Transverse colon (tissue), 4 donors: ENCODE measurements at places on chromosomes 6 and 20.
A peak's percentile ranks its signal among the peaks of the same experiment; 100 is the strongest.

- H3K27me3 ChIP-seq = no peaks in the 10 kb centered on the region
- peak overlapping the region; percentile 78 for H3K27ac ChIP-seq
- peak; percentile 51 for DNase-seq
- H3K36me3 ChIP-seq = no peaks in the 10 kb centered on the region
Measured at GRCh38 chr6:151290877-151291721, 51.3 kb downstream of the AKAP12 start.

DNA sequence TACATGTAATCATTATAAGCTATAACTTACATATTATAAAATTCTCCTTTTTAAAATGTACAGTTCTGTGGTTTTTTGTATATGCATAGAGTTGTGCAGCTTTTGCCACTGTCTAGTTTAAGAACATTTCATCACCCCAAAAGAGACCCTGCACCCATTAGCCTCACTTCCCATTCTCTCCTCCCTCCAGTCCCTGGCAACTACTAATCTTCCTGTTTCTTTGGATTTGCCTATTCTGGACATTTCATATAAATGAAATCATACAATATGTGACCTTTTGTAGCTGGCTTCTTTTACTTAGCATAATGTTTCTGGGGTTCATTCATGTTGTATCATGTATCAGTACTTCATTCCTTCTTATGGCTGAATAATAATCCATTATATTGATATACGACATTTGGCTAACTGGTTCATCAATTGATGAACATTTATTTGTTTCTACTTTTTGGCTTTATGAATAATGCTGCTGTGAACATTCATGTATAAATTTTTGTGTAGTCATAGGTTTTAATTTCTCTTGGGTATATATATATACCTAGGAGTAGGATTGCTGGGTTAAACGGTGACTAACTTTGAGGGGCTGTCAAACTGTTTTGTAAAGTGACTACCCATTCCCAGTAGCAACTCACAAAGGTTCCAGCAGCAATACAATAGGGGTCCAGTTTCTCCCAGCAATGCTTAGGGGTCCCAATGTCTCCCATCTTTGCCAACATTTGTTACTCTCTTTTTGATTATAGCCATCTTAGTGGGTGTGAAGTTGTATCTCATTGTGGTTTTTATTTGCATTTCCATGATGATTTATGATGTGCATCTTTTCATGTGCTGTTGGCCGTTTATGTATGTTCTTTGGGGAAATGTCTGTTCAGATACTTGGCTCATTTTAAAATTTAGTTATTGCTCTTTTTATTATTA, 10.7 kb downstream of the PTPRA start:
- peaks cover 8% of the 10 kb centered on the region for H3K4me1 ChIP-seq
- DNase-seq = no peak
- H3K27ac ChIP-seq = no peak overlapping the region
- no peaks in the 10 kb centered on the region for H3K36me3 ChIP-seq
- no peak overlapping the region for H3K4me3 ChIP-seq
- H3K27me3 ChIP-seq = no peaks in the 10 kb centered on the region

- no peaks in the 10 kb centered on the region for H3K4me1 ChIP-seq
- no peak overlapping the region for H3K4me3 ChIP-seq
- no peak for DNase-seq
Measured at GRCh38 chr6:111949546-111949945, 76.3 kb upstream of the FYN start.

GRCh38 chr6:106442395-106442794, 81.9 kb downstream of the CRYBG1 start:
- H3K27me3 ChIP-seq = peaks cover 9% of the 10 kb centered on the region
- no peaks in the 10 kb centered on the region for H3K4me1 ChIP-seq
- H3K36me3 ChIP-seq = no peaks in the 10 kb centered on the region
- H3K4me3 ChIP-seq = no peak overlapping the region
- DNase-seq = no peak

DNA sequence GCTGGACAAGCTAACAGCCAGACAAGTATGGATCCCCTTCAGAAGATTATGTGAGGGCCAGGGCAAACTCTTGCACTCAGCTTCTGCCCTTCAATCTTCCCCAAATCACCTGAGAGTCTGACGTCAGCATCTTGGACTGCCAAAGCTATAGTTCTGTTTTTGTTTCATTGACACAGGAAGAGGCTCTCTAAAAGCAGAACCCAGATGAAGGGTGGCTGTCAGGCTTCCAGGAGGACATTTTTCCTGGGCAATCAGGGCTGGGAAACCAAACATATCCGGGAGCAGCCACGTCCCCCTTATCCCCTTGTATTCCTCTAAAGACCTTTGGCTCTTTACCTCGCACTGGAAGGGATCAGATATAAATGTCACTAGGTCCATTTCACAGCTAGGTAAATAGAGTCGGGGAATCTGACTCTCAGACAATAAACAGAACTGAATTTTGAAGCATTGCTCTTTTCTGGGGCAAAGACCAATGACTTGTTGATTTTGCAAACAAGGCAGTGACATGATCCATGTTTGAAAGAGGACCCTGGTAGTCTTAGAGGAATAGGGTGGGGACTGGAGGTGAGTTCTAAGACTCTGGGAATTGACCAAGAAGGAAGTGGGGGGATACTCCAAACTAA, 13.3 kb downstream of the MAFB start:
- H3K27ac ChIP-seq = no peak overlapping the region
- no peaks in the 10 kb centered on the region for H3K36me3 ChIP-seq
- H3K4me1 ChIP-seq = no peaks in the 10 kb centered on the region
- no peak for DNase-seq
- H3K4me3 ChIP-seq = no peak overlapping the region

DNA sequence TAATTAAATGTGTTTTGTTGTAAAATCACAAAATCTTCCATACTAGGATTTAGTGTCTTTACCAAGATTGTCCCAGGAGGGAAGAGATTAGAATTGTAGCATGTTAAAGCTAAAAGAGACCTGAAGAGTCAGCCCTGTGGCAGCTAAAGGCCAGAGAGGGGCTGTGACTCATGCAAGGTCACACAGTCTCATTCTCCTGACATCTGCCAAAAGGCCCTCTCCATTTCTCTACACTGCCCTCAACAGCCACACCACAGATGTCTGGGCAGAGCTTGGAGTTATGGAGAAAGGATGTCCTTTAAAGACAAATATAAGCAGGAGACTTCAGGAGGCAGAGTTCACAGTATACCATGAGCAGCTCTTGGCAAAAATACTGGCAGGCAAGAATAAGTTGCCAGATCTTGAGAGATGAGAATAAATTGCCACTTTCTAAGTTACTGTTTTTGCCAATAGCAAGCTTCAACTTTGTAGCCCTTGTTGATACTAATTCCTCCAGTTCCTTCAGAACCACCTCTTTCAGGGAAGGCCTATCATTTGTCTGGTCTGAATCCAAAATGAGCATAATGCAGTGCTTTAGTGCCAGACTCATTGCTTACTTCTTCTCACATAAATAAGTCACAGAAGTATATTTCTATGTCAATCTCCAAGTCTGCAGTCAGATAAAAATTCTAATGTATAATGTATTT, 41.7 kb downstream of the AKIRIN2 start:
- H3K4me3 ChIP-seq = no peak overlapping the region
- no peaks in the 10 kb centered on the region for H3K4me1 ChIP-seq
- H3K27ac ChIP-seq = no peak overlapping the region
- no peak for DNase-seq
- H3K36me3 ChIP-seq = no peaks in the 10 kb centered on the region

DNA sequence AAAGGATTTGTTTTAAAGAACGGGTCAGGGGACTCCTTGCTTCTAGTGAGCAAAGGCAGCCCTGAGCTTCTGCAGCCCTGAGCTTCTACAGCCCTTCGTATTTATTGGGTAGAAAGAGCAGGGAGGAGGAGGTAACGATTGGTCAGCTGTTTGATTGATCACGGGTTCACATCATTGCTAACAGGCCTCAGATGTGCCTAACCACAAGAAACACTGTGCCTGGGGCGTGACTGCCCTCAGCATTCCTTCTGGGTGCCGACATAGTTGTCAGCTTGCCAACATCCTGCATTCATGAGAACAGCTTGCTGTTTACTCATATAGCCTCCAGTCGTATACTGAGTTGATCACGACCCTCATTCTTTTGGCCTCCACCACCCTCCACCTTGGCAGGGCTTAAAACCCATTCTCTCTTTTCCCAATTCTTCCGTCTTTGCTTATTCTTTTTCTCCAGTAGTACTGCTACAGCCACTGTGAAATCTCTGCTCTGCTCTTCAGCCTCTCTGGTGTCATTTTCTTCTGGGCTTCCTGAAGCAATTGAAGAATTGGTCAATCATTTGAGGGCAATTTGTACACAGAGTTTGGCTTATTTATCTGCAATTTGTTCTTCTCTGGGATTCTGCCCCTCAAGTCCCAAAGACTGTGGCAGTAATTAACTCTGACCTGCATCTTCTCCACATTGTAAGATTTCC, 25.4 kb upstream of the NOP56 start:
- no peaks in the 10 kb centered on the region for H3K36me3 ChIP-seq
- peak; percentile 74 for DNase-seq
- no peaks in the 10 kb centered on the region for H3K4me1 ChIP-seq
- no peak overlapping the region for H3K4me3 ChIP-seq
- peaks cover 3% of the 10 kb centered on the region for H3K27me3 ChIP-seq
- H3K27ac ChIP-seq = no peak overlapping the region

DNA sequence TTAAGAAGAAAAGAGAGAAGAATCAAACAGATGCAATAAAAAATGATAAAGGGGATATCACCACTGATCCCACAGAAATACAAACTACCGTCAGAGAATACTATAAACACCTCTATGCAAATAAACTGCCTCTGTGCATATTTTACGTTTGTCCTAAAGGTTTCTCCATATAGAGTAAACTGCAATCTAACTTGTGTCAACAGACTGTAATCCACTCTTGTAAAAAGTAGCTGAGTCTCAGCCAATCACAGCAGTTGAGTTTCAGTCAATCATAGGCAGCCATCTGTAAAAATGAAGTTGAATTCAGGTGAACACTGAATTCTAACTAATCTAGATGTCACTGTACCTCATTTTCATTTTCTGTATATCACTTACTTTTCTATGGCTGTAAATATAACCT, 112.2 kb upstream of the SYNCRIP start:
- H3K4me3 ChIP-seq = no peak overlapping the region
- no peaks in the 10 kb centered on the region for H3K36me3 ChIP-seq
- no peaks in the 10 kb centered on the region for H3K27me3 ChIP-seq
- DNase-seq = no peak
- no peak overlapping the region for H3K27ac ChIP-seq

DNA sequence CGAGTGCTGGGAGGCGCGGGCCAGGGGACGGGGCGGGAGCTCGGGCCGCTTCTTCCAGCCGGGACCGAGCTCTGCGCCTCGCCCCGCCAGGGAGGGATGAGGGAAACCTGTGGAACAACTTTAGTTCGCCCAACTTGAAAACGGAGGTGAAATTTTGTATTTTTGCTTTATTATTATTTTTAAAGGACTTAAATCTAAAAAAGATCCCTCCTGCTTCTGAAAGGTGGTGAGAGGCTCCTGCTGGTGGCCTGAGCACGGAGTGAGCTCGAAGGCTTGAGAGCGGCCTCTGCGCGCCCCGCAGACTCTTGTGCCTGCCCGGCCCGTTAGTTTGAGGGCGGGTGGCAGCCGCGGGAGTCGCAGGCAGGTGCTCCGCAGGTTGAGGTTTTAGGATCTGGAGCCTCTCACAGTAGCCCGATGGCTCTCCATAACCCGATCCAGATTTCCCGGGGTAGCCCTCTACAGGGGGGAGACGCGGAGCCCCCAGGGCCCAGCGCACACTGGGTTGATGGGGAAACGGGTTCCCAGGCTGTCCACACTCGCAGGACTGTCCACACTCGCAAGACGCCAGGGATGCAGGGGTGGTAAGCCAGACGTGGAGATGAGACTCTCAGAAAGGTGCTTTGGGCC, 46.2 kb upstream of the SUPT3H start:
- peak; percentile 31 for DNase-seq
- peak overlapping the region; percentile 40 for H3K4me3 ChIP-seq

GRCh38 chr6:150601439-150601838, 1.8 kb downstream of the PLEKHG1 start:
- H3K4me1 ChIP-seq = peaks cover 31% of the 10 kb centered on the region
- no peak for DNase-seq
- no peaks in the 10 kb centered on the region for H3K36me3 ChIP-seq
- H3K4me3 ChIP-seq = no peak overlapping the region
- no peaks in the 10 kb centered on the region for H3K27me3 ChIP-seq

DNA sequence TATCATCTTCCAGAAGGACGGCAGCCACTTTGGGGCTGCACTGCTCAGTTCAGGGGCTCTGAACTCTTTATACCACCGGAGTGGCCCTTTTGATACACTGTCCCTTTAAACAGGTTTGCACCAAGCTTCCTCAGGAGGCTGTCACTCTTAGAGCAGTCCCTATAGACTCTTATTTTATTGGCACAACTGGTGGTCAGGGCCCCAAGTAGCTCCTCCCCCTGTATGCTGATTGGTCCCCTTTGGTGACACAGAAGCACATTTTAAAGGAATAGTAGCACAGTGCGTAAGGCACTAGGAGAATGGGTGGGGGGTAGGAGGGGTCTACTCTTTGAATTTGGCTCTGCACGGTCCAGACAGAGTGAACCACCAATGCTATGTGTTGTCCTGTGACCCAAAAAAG, 122.6 kb upstream of the MLN start:
- no peak overlapping the region for H3K4me3 ChIP-seq
- H3K4me1 ChIP-seq = no peaks in the 10 kb centered on the region
- H3K27ac ChIP-seq = no peak overlapping the region
- H3K27me3 ChIP-seq = no peaks in the 10 kb centered on the region
- H3K36me3 ChIP-seq = no peaks in the 10 kb centered on the region
- no peak for DNase-seq

GRCh38 chr6:135449246-135449645, 48.3 kb downstream of the AHI1 start:
- no peak overlapping the region for H3K27ac ChIP-seq
- H3K36me3 ChIP-seq = no peaks in the 10 kb centered on the region
- no peak overlapping the region for H3K4me3 ChIP-seq
- DNase-seq = no peak
- no peaks in the 10 kb centered on the region for H3K4me1 ChIP-seq
- H3K27me3 ChIP-seq = no peaks in the 10 kb centered on the region

DNA sequence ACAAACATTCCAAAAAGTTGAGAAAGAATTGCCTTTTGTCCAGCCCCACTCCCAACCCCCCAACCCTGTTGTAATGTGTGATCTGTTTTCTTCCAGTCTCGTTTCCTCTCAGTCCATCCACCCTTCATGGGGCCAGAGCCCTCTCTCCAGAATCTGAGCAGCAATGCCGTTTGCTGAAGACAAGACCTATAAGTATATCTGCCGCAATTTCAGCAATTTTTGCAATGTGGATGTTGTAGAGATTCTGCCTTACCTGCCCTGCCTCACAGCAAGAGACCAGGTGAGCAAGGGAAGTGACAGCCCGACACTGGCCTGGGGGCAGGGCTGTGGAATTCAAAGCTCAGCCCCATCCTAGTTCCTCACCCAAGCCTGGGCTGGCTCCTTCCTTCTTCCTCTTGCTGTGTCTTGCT, 7.8 kb downstream of the MAVS start:
- no peak for DNase-seq
- no peak overlapping the region for H3K4me3 ChIP-seq
- H3K4me1 ChIP-seq = no peaks in the 10 kb centered on the region
- no peak overlapping the region for H3K27ac ChIP-seq
- H3K36me3 ChIP-seq = no peaks in the 10 kb centered on the region
- H3K27me3 ChIP-seq = no peaks in the 10 kb centered on the region
